ENCODE measurements at places on chromosomes 6 and 20.

- DNase-seq, result no peak
Measured at GRCh38 chr6:16757332-16757731, 3.9 kb downstream of the ATXN1 start.

DNA sequence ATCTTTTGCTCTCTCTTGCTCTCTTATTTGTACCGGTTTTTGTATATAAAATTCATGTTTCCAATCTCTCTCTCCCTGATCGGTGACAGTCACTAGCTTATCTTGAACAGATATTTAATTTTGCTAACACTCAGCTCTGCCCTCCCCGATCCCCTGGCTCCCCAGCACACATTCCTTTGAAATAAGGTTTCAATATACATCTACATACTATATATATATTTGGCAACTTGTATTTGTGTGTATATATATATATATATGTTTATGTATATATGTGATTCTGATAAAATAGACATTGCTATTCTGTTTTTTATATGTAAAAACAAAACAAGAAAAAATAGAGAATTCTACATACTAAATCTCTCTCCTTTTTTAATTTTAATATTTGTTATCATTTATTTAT, 15.9 kb downstream of the VEGFA start:
- DNase-seq, result no peak

GRCh38 chr20:53186635-53187034, 214.5 kb downstream of the TSHZ2 start:
- no peak for DNase-seq

GRCh38 chr20:51995551-51995951, 193.2 kb upstream of the SALL4 start:
- no peak for DNase-seq

- DNase-seq, result no peak
Measured at GRCh38 chr6:47734831-47735481, 36.6 kb downstream of the ADGRF4 start.

Data from activated CD4-positive, alpha-beta T cell treated with anti-CD3 and anti-CD28 coated beads, Interleukin-2, amount 50 U/mL, for 1 hour (primary cell).